ENCODE measurements at places on chromosomes 3 and 15.

DNA sequence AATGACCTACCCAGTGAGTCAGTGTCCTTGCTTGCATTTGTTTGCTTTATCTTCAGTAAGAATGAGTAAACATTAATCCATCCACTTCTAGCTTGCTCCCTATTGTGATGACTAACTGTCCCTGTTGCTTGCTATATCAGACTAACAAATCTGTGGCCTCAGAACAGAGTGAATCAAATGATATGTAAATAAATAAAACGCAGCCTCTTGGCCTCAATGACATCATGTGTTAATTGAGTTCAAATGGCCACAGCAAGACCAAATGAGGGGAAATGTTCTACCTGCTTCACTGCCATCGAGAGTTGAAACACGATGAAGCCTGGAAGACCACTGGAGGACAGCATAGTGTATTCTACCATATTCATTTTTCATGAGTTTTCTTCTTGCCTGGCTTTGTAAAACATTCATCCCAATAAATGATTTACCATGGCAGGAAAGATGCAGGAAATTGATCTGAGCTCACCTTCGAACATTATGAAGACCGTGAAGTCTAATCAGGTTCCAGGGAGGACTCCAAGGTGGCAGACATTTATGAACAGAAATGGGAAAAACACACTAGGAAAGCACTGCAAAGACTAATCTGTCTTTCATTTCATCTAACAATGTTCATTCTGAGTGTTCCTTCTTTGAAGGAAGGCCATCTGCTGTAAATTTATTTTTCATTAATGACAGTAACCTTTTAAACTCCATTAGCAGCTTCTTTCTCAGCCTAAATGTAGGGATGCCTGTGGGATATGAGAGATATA is 1144.5 kb downstream of the TUSC7 start:
- peak; percentile 35 for DNase-seq

DNA sequence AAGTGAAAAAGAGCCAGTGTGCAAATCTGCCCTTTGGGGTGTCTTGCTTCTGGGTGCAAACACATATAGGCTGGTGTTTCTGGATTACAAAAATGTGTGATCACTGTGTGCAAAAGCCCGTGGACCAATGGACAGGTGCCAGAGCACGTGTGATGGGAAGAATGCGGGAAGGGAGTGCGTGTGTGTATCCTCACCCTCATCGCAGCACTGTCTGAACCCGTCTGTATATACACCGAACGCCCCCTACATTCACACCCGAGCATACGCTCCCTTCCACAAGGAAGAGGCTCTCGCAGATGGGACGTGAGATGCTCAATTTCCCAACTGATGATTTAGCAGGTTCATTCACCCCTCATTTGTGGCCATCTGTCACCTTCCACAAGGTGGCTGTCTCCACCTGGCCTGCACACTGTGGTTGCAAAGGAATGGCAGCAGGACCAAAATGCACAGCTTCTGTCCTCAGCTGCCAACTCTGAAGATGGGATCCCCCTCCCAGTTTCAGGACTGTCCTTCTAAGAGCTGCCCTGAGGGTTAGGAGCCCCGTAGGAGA is 19.4 kb upstream of the SLC6A1 start:
- no peak for DNase-seq

GRCh38 chr15:35746121-35746520 is 200.2 kb upstream of the DPH6 start:
- DNase-seq, result peak; percentile 21

- DNase-seq, result no peak
Measured at GRCh38 chr3:143668385-143668784, 179.9 kb downstream of the SLC9A9 start.

- DNase-seq, result peak; percentile 32
Measured at GRCh38 chr3:27471923-27472550, 12.1 kb downstream of the SLC4A7 start.

DNA sequence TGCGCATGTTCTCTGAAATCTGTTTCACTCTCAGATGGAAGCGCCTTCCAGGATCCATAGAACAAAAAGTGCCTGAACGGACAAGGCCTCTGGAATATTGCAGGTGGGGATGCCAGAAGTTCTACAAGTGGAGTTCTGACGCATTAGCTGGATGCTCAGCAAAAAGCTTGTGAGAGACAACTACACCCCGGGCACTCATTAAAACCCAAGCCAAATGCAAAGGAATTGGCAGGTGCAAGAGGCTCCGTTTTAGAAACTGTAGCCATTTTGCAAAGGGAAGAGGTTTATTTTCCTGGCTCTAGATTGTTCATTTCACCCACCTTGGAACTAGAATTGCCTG is 35.2 kb upstream of the SLC24A5 start:
- DNase-seq, result no peak

- DNase-seq, result no peak
Measured at GRCh38 chr15:51129535-51130188, 35.0 kb upstream of the TNFAIP8L3 start.

DNA sequence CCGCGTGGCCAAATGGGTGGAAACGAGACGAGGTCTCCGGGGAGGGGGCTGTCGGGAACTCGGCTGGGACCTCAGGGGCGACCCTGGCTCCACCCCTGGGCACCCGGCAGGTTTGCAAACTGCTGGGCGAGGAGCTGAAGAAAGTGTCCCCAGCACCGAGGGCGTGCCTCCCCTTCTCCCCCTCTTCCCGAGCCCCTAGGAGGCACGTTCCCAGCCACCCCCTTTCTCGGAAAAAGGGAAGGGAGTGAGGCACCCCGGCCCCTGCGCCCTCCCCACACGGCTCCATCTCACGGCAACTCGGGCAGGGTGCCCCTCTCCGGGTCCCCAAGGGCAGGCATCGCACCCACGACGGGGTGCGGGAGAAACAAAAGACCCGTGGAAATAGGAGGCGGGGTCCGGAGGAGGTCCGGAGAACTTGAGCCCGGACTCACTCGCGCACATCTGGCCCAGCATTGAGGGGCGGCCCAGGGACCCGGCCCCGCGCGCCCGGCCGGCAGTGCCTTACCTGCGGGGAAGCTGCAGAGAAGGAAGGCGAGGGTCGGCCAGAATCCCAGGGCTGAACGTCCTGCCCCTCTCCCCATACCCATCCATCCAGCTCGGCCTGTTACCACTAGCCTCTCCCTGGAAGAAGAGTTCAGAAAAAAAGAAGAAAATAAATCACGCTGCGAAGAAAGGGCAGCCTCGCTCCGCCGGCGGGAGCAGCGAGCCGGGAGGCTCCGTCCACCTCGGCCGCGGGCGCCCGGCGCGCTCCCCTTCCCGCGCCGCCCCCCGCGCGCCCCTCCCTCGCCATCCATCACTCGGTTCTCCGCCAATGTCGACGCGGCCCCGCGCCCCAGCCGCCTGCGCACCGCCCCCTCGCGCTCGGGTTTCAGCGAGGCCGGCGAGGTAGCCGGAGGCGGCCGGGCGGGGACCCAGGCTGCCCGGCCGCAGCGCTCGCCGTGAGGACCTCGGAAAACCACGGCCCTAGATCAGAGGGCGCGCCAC is 16.3 kb downstream of the RGMA start:
- DNase-seq, result peak; percentile 79

- peak; percentile 65 for DNase-seq
Measured at GRCh38 chr3:99895131-99895696, 77.6 kb downstream of the CMSS1 start.
